Activated naive CD4-positive, alpha-beta T cell (primary cell): ENCODE measurements at places on chromosomes 7 and 10.

GRCh38 chr7:135200821-135201331 is 10.4 kb downstream of the WDR91 start:
- DNase-seq, result no peak

- no peak for DNase-seq
Measured at GRCh38 chr10:116809483-116810119, 39.7 kb upstream of the ENO4 start.

DNA sequence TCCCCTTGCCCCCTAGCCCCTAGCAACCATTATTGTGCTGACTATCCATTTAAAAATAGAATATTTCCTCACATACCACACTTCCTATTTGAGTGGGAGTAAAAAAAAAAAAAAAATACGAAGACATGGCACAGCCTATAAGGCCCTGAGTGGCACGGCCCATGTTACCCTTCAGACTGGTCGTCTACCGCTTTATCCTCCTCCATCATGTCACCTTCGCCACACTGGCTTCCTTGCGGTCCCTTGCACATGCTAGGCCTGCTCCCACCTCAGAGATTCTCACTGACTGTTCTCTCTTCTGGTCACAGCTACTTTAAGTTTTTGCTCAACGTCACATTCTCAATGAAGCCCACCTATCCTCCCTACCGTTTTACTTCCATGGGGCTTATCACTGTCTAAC is 130.3 kb downstream of the ATE1 start:
- DNase-seq, result no peak

DNA sequence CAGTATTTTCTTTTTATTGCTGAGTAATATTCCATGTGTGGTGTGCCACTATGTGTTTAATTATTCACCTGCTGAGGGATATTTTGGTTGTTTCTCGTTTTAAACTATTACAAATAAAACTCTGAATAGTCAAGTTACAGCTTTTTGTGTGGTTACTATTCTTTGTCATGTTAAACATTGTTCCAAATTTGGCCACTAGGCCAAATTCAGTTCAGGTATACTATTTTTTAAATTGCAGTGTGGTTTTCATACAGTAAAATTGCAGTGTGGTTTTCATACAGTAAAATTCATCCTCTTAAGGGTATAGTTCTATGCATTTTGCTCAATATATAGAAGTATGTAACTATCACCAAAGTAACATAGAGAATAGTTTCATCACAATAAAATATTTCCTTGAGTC is 97.4 kb upstream of the FAM3C start:
- DNase-seq, result no peak

GRCh38 chr7:140673063-140673773 is 473 bp downstream of the ADCK2 start:
- peak; percentile 44 for DNase-seq

GRCh38 chr7:39184391-39184790 is 206.7 kb downstream of the POU6F2 start:
- DNase-seq, result no peak

- DNase-seq, result no peak
Measured at GRCh38 chr7:31785101-31785500, 98.1 kb downstream of the PPP1R17 start.
